ENCODE measurements at places on chromosomes 7 and 10. TPM values are rescaled to one million over a fixed set of nuclear protein-coding genes. Genes with fewer than 3 reads are reported as not detected.
A peak's percentile ranks its signal among the peaks of the same experiment; 100 is the strongest.

DNA sequence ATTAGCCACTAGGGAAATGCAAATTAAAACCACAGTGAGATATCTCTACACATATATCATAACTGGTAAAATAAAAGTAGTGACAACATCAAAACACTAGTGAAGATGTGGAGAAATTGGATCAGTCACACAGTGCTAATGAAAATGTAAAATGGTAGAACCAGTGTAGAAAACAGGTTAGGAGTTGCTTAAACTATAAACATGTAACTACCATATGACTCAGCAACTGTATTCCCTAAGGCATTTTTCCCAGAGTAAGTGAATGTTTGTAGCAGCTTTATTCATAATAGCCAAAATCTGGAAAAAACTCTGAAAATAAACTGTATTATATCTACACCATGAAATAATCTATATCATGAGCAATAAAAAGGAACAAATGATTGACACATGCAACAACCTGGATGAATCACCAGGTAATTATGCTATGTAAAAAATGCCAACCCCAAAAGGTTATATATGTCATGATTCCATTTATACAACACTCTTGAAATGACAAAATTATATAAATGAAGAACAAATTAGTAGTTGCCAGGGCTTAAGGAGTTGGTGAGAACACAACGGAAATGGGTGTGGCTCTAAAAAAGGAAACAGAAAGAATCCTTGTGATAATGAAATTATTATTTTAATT, 22.8 kb downstream of the SLC25A40 start:
- no peak for DNase-seq

DNA sequence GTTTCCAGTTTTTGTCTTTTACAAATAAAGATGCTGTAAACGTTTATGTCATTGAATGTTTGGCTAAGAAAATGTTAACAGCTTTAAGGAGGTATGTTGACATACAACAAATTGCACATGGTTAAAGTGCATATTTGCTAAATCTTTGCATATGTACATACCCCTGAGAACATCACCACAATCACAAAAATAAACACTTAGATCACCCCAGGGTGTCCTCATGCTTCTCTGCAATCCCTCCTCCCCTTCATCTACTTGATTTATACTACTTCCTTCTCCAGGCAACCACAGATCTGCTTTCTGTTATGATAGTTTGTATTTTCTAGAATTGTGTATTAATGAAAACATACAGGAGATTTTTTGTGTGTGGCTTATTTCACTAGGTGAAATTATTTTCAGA, 209.5 kb downstream of the GLRX3 start:
- DNase-seq = no peak

GRCh38 chr10:83037653-83038052, 1101.7 kb upstream of the GHITM start:
- DNase-seq = no peak

GRCh38 chr10:61211468-61211867, 241.7 kb downstream of the TMEM26 start:
- DNase-seq = no peak

GRCh38 chr7:76259124-76260093, 43.1 kb upstream of the HSPB1 start:
- DNase-seq = peak; percentile 46

DNA sequence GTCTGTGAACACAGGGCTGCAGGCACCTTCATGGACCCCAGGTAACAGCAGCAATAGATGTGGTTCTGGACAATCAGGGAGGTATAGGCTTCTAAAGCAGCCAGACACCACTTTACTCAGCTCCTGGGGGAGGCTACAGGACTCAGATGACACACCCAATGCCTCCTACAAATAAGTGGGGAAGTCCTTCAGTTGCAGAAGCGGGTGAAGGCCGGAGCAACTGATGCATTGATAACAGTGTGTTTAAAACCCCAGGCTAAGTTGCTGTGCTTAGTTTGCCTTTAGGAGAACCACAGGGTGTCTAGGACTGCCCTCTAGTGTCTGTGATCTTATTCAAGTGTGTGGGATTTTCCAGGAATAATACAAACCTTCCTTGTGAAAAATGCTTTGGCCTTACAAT, 5.9 kb upstream of the ITGA8 start:
- no peak for DNase-seq

- no peak for DNase-seq
Measured at GRCh38 chr10:79488336-79488735, 24.0 kb upstream of the EIF5AL1 start.

- DNase-seq = no peak
Measured at GRCh38 chr10:123966896-123967231, 75.3 kb upstream of the CPXM2 start.

- no peak for DNase-seq
Measured at GRCh38 chr7:139124084-139124914, 14.8 kb upstream of the ZC3HAV1 start.

DNA sequence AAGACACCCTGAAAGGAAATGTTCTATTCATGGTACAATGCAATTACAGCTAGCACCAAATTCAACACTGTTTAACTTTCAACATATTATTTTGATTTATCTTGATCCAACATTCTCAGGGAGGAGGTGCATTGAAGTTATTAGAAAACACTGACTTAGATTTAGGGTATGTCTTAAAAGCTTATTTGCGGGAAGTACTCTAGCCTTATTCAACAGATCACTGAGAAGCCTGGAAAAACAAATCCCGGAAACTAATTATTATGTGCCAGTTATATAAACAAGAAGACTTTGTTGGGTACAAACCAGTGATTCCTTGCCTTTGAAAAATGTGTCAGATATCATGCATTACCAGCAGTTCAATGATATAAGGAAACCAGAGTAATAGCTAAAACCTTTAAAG, 160.1 kb downstream of the CFTR start:
- no peak for DNase-seq

- no peak for DNase-seq
Measured at GRCh38 chr7:99465421-99465768, 572 bp downstream of the ATP5MF start.

DNA sequence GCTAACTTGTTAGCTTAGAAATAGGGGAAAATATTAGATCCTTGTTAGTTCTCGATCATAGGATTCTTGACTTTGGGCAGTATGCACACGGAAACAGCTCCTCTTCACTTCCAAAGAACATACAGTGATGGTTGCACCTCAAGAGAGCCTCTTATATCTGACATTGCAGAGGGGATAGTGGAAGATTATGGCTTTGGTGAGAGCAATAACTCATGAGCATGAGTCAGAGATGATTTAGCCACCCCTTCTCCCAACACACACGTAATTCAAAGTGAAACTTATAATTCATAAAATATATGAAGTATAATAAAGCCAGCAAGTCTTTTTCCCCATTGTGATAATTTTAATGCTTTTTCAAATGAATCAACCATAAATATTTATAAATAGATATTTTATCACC, 683.7 kb downstream of the POM121L12 start:
- no peak for DNase-seq

DNA sequence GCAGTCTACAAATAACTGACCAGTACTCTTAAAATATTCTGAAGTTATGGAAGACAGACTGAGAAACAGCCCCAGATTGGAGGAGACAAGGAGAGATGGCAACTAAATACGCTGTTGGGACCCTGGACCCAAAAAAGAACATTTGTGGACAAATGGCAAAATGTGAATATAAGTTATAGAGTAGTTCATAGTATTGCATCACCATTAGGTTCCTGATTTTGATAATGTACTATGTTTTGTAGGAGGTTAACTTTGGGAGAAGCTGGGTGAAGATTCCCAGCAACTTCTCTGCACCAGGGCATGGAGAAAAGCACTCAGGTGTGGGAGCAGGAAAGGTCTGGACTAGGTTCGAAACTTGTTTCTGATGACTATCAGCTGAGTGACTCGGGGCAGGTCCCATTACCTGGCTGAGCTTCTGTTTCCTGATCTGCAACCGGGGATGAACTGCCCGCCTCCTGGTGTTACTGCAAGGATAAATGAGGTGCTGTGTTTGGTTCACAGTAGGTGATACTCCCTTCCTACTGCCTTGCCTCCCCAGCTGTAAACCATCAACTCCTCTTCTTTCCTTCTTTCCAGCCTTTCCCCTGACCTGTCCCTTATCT, 48.2 kb downstream of the EEPD1 start:
- no peak for DNase-seq

GRCh38 chr10:5447611-5448071, 35.3 kb downstream of the NET1 start:
- DNase-seq = no peak

DNA sequence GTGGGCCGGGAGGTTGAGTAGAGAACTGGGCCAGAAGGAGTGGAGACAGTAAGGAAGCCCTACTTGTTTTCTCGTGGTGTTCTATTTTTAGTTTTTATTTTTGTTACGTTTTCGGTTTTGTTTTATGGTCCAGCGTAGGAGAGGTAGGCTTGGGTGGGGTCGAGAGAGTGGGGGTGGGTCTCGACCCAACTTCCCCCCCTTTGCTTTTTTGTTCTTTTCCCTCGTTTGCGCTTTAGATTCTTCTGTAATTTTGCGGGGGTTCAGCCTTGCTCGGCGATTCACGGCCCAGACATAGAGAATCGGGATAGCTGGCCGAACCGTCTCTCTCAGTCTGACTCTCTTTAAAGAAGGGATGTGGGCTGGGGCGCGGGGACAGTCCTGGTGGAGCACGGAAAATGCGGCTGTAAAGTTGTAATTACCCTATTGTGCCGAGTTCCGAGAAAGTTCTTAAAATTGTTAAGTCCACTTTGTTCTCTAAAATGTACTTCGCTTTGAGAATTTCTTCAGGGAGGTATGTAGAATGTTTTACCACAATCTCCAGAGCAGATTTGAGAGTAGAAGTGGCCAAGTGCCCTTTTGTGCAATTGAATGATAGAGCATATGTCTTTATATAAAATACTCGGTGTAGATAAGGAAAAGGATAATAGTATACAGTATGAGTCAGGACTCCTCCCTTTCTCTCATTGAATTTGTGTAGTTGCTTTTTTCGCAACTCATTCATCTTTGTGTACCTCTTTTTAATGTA, 816 bp downstream of the DMTF1 start:
- DNase-seq = peak; percentile 16

DNA sequence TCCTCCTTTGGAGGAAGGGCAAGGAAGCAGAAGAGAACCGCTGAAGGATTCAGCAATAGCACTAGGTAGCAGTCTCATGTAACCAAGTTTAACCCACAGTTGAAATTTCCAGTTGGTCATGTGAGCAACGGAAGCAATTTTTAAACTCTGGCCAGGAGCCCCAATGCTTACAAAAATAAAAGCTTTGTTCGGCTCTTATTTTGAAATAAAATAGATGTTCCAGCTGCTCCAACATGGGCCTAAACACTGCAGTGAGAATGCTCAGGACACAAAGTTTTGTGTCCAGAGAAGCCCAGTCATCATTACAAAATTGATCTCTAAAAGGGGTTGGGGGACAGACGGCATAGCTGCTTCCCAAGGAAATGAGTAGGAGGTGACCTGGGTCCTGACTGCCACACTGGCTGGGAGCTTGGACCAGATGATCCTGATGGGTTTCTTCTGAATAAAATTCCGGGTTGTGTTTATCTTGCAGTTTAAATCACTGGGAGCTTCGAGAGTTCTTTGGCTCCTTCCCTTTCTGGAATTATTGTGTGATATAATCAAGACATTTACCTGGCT, 452 bp upstream of the TMEM140 start:
- DNase-seq = no peak

- no peak for DNase-seq
Measured at GRCh38 chr7:123847868-123848267, 2.9 kb downstream of the HYAL4 start.

- no peak for DNase-seq
Measured at GRCh38 chr10:73779539-73780197, 2.2 kb upstream of the CHCHD1 start.

DNA sequence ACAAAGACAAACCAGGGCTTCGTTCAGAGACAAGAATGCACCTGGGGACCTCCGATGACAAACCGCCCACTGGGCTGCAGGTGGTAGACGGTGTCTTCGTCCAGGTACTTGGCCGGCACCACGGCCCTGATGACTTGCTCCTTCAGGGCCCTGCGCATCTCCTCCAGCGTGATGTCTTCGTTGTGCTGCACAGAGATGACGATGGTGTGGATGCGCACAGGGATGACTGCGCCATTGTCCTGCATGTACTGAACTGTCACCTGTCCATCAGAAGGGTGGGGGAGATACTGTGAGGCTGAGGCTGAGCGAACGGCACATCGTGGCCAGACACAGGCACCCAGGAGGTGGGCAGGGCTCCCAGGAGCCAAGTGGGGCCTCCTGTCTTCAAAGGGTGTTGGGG, 13.1 kb downstream of the MAT1A start:
- DNase-seq = no peak

The AKR1D1 gene
- 0.14 TPM for total RNA-seq

The CHCHD3 gene
- total RNA-seq = 105 TPM

The OR2A1 gene
- not detected for total RNA-seq

The CYP26A1 gene
- total RNA-seq = 3.1 TPM

The DCLRE1A gene
- total RNA-seq = 11.3 TPM

The SCIN gene
- total RNA-seq = 1.2 TPM

The WEE2 gene
- 0.04 TPM for total RNA-seq
